ENCODE measurements at places on chromosomes 1 and 21.
A peak's percentile ranks its signal among the peaks of the same experiment; 100 is the strongest.

DNA sequence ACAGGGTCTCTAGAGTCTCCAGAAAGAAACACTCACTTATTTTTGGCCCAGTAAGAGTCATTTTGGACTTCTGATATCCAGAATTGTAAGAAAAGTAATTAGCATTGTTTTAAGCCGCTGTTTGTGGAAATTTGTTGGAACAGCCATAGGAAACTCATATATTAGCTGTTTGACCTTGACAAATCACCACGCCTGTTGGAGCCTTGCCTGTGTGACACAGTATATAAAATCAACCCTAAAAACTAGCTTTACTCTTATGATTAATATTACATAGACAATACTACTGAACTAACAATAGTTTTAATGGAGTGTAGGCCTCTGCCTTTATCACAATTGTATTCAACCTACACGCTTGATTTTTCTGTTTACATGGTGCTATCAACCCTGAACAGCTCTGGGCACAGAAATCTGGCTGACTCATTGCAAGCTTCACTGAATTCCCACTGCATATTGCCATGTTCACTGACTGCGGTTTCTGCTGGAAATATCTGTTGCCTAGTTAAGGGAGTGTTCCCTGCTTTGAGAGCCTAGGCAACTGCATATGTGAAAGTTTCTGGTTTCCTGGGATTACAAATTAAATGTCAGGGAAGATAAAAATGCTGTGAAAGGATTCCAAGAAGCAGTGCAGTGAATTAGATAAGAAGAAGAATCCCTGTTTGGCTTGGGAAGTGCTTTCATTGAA is 419.5 kb upstream of the DEPDC1 start:
- no peak for DNase-seq

DNA sequence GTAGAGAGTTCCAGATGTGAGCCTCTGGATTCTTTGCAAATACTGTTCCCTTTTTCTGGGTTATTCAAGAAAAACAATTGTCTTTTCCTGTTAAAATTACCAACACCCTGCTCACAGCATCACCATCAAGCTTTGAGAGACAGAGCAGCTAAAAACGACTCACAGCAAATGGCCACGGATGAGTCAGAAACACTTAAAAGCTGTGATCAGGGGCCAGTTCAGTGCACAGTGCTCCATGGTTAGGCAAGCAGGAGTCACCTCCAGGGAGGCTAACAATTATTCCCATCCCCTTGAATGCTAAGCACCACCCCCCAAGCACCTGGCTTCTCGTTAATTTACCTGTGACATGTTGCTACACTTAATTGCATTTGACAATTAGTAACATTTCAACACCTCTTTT is 128.4 kb upstream of the CAMK1G start:
- DNase-seq, result no peak

DNA sequence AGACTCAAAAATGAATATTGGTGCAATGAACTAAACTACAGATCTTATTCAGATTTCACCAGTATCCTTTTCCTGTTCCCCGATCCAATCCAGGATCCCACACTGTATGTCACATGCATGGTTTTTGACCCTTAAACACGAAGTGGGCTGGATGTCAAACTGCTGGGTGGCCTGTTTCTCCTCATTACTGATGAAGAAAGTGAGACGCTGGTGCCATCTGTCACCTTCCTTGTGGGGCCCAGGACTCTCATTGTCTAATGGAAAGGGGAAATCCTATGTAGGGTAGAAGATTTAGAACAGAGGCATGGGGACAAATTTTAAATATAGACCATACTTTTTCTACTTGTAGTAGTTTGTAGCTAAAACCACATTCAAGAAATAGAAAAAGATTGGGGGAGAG is 56.2 kb downstream of the DISC1 start:
- DNase-seq, result no peak

DNA sequence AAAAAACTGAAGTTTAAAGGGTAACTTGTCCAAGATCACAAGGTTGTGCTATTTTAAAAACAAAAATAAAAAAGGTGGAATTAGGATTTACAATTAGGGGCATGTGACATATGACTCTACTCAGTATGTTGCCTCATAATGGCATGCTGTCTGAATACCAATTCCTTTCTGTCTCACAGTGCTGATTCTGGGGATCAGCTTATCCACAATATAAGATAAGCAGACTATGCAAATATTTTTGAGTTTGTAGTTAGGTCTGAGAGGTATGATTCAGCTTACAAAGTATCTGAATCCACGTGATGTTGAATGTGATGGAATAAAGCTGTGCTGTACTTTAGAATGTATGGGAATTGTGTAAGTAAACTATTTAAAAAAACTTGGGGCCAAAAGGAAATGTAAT is 216.6 kb downstream of the HHIPL2 start:
- DNase-seq, result no peak

DNA sequence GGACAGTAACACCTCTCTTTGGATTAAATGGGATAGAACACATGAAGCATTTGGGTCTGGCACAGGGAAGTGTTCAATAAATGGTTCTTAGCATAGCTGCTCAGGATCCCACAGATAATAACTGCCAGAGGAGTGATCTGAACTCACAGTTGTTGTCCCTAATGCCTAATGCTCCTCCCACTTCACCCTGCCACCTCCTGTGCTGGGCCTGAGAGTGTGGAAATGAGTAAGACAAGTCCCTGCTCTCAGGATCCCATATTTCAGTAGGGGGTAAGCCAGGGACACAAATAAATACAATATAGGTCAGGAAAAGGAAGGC is 19.9 kb upstream of the FOXO6 start:
- DNase-seq, result no peak

DNA sequence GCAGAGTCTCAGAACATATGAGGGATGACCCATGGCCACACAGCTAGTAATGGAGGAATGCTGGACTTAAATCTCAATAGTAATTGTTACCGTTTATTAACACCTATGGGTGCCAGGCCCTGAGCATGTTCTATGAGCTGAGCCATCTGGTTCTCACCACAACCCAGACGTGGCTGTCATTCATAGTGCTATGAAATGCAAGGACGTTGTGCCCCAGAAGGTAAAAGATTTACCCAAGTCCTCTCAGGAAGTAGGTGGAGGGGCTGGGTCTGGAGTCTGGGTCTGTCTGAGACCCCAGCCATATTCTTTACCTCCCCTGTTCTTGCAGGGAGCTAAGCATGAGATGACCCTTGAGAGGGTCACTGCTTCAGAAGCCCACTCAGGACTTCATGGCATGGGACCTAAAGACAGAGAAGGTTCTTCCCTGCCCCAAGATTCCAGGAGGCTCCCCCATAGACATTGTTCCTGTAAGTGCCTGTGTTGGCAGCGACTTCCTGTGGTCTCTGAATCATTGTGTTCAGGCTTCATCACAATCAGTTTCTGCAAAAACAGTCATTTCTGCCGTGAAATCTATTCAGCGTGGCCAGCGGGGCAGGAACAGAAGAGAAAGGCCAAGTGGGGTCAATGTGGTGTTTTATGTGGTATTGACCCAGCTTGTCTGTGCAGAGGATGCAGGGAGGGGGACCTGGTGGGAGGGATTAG is 475.4 kb downstream of the PTPRU start:
- DNase-seq, result no peak

DNA sequence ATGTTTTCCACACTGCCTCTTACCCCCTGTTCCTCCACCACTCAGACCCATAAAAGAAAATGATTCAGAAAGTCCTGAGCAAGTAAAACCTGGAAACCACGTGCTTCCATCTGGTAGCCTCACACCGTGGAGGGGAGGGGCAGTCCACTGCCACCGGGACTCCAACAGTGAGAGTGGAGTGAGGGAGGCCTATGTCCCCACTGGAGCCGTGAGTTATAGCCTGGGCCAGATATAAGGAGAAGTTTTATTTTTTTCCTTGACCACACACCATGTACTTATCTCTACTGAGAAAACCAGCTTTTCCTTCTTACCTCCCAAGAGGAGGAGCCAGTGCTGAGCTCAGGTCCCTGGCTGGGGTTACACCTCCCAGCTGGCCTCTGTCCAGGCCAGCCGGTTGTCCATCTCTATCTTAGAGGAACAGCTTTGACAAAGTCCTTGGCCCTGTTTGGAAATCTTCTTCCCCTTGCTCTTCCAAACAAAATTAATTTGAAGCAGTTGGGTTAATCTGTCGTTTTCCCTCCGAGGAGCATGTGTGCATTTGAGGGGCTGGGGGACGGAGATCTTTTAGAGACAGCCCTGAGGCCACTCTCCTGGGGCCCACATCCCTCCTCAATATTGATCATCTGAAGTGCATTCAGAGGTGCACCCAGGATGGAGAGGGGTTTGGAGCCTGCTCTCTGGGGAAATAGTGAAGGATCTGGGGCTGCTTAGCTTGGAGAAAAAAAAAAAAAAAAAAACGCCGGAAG is 49.1 kb upstream of the SERBP1 start:
- no peak for DNase-seq

DNA sequence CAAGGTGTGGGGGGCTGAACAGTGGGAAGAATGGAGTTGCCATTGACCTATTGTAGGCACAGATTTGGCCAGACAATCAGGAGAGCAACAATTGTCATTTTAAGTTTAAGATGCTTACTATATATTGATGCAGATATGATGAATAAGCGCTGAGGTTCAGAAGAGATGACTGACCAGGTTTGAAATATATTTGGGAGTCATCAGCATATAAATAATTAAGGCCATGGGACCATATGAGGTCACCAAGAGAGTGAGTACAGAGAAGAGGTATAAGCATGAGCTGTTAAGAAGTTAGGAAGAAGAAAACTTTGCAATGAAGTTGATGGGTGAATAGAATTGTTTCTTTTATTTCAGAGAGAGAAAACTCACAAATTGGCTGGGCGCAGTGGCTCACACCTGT is 4.5 kb upstream of the GADD45A start:
- no peak for DNase-seq

DNA sequence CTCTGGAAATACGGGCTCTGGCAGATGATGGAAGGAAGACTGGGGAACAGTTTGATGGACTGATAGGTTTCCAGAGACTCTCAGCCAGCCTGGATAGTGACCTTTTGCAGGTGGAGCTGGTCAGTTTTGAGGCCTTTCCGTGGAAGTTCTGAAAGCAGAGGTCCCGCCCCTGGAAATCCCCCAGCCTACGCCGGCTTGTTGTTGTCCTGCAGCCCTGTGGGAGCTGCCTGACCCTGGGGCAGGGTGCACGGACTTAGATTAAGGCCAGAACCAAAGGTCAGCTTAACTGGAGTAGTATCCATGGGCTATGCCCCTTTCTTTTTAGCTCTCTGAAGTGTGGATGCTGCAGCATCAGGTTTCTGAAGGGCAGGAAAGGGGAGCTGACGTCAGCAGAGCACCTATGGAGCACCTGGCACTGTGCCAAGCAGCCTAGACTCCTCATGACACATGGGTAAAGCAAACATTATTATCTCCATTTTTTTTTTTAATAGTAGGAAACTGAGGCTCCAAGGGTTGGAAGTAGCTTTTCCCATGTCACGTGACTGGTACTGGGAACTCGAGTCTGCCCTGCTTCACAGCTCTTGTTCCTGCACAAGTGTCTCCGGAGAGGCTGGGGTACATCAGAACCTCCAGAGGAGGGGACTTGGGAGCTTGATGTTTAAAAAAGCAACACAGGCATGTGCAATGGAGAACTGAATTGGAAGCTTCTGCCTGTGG is 38.5 kb downstream of the IER5 start:
- peak; percentile 61 for DNase-seq

DNA sequence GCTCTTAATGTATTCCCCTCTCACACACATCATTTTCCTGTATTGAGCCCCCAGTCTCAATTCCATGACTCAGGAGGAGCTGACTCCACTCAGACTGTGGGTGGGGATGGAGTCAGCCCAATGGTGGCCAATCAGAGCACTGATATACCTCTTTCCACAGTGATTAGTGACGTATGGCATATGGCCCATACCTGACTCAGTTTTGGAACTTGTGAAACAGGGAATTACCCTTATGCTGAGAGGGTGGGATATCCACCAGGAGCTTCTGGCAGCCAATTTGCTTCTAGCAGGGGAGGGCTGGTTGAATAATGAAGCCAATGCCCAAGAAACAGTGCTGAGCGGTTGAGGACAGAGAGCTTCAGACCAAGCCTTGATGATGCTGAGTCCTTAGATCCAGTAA is 86.4 kb upstream of the SPATA6 start:
- DNase-seq, result no peak

GRCh38 chr1:71357708-71358107 is 276.9 kb upstream of the ZRANB2 start:
- no peak for DNase-seq

GRCh38 chr1:176790786-176791185 is 327.8 kb downstream of the PAPPA2 start:
- no peak for DNase-seq

DNA sequence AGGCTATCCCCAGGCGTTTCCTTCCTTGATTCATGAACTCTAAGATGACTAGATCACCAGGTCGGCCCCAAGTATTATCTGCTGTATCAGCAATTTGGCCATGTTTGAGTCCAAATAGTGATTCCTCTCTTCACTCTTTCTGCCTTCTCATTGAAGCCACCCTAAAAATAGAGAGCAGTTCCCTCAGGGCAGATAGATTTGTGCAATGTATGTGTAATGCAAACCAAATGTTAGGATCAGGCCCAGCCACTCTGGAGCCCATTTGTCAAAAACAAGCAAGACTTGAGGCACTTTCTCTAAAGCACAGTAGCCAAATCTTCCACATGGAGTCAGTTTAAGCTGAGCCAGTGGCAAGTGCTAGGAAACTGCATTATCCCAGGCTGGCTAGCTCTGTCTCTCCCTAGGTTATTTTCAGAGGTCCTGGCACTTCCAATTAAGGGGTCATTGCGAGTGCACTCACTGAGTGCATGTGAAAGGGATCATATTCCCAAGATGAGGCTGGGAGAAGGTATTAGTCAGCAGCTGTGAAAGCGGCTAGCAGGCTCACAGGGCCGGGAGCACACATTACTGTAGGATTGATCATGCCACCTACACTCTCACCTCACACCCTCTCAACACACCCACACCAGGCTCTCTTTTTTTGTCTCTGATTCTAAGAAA is 97.9 kb upstream of the RAB3GAP2 start:
- DNase-seq, result no peak
